ENCODE measurements at places on chromosomes 12 and 14.

DNA sequence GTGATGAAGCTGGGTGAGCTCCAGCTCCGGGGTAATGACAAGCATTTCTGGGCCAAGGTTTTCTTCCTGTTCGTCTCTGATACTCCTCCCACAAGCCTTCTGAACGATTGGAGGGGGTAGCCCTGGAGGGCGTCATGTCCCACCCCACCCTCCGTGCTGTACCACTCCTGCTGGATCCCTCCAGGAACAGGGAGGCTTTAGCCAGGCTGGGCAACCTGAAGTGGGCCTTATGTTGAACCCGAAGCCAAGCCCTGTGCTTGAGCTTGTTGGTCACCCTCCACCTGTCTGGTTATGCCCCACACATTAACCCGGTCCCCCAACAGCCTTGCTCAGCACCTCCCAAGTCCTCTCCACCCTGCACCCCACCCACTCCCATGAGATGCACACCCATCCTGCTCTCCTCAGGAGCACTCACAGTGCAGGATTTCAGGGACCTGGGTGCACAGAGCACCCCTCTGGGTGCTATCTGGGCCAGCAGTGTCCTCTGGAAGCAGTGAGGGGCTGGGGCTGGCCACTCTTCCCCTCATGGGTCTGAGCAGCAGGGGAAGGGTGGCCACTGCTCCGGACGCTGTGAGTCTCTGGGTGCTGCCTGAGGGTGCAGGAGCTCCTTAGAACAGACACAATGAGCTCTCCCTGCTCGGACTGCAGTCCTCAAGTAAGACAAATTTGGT, 6.8 kb upstream of the KRT83 start:
- no peak for DNase-seq

- no peak for DNase-seq
Measured at GRCh38 chr14:59116984-59117415, 71.5 kb upstream of the DAAM1 start.

- no peak for DNase-seq
Measured at GRCh38 chr12:104138797-104139152, 765 bp upstream of the NFYB start.

- DNase-seq: no peak
Measured at GRCh38 chr12:109203480-109203879, 87.1 kb downstream of the ACACB start.

DNA sequence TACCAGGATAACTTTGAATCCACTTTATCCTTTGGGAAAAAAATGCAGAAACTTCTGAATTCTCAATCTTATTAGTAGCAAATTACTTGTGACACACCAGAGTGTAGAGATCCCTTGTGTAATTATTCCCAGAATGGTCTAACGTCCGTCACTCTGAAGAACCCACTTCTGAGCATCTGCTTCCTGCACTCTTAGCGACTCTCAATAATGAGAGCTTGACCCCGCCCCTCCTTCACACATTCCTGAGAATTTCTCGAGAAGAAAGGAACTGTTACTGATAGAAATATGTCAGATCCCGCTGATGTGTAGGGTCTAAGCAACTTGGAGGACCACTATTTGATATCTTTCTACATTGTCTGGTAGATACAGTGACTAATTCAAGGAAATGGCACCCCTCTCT, 218.3 kb upstream of the PDZRN4 start:
- DNase-seq: no peak
